ENCODE measurements at places on chromosomes 1 and 21.

GRCh38 chr21:28311411-28312190, 681.1 kb downstream of the LTN1 start:
- no peak for DNase-seq

- DNase-seq = no peak
Observed at GRCh38 chr1:34460193-34460592, 283.5 kb downstream of the C1orf94 start.

GRCh38 chr1:22339237-22339636, 112.4 kb upstream of the ZBTB40 start:
- no peak for DNase-seq

GRCh38 chr1:13616234-13616633, 32.6 kb downstream of the PDPN start:
- DNase-seq = no peak

GRCh38 chr1:2636733-2637132, 3.9 kb upstream of the MMEL1 start:
- DNase-seq = no peak

GRCh38 chr1:208654241-208654640, 410.1 kb upstream of the PLXNA2 start:
- peak; percentile 33 for DNase-seq

GRCh38 chr1:16165548-16165947, 9.7 kb upstream of the EPHA2 start:
- no peak for DNase-seq

GRCh38 chr1:154867064-154867825, 2.8 kb downstream of the KCNN3 start:
- DNase-seq = no peak

DNA sequence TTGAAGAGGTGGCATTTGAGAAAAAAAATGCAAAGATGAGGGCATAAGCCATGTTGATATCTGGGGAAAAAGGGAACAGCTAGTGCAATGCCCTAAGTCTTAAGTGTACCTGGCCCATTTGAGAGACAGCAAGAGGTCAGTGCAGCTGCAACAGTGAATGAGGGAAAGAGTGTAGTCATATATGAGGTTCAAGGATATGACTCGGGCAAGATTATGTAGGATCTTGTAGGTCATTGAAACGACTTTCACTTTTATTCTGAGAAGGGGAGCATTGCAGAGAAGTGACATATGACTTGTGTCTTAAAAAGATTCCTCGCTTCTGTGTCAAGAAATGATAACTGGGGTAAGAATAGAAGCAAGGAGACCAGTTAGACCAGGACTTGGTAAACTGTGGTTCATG, 31.0 kb downstream of the NTMT2 start:
- no peak for DNase-seq

DNA sequence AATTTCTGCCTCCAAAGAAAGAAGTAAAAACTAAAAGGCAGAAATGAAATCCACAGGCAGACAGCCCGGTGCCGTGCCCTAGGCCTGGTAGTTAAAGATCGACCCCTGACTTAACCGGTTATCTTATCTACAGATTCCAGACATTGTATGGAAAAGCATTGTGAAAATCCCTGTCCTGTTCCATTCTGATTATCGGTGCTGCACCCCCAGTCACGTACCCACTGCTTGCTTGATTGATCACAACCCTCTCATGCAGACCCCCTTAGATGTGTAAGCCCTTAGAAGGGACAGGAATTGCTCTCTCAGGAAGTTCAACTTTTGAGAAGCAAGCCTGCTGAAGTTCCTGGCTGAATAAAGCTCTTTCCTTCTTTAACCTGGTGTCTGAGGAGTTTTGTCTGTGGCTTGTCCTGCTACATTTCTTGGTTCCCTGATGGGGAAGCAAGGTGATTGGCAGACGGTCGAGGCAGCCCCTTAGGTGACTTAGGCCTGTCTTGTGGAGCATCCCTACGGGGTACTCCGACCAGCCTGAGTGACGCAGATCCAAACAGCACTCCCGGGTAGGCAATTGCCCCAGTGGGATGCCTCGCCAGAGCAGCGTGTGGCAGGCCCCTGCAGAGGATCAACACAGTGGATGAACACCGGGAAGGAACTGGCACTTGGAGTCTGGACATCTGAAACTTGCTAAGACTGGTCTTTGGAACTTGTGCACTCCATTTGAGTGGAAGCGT, 111.2 kb upstream of the PPM1J start:
- no peak for DNase-seq

DNA sequence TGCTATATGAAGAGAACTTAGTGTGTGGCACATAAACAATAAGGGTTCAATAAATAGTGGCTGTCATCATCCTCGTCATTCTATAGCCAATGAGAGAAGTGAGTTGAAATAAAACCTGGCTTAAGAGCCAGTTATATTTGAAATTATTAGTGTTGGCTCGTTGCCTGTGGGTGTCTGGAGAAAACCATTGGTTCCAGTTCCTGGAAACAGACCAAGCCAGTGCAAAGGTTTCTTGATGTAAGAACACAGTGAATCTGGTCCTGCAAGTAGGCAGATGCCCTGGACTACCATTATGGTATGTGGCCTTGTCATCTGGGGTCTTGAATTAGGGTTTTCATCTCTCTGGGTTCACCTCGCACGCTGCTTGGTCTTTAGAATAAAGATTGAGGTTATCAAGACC, 43.3 kb downstream of the URB2 start:
- DNase-seq = no peak

DNA sequence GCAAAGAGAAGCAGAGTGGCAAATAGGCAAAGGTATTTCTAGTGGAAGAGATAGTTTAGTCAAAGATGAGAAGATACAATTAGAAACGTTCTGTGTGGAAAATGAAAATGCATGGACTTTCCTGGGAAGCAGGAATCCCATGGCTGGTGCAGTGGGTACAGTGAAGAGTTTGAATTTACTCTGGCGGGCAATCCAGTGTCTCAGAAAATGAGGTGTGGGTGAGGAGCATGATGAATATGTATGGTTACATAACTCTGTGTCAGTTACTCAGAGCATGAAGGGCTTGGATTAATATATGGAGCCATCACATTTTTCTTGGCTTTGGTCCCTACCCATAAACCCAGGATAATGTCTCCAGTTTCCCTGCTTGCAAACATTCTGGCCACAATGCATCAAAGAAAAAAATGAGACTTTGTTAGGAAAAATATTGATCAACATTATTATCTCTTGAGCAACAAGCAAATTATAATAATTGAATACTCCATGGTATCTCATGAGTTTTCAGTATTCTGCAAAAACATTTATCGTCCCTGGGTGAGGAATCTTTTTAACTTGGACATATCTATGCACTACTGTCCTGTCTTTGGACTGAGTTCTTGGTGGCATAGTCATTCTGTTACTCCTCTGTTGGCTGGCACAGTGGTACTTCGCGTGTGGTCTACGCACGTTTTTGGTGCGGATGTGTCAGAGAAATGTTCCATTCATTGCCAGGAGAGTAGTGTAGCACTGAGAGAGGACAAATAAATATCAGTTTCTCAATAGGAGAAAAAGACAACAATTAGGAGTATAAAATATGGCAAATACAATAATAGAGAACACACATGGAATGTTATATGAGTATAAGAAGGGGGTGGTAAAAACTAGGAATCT, 173.7 kb upstream of the C1orf105 start:
- no peak for DNase-seq

DNA sequence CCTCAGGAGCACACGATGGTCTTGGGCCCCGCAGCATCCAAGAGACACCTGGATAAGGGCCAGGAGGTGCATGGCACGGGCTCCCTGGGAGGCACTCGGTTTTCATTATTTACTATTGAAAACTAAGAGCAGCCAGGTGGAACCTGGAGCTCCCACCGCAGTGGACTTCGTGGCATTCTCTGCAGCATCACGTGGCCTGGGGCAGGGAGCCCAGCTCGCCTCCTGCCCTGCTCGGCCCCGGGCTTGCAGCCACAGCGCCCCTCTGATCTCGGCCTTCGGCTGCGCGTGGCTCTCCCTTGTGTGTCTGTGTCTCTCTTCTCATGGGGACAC, 121.6 kb downstream of the SIK1 start:
- no peak for DNase-seq

- no peak for DNase-seq
Observed at GRCh38 chr1:55552636-55553035, 337.5 kb upstream of the USP24 start.

- DNase-seq = no peak
Observed at GRCh38 chr1:77831976-77832711, 52.7 kb downstream of the MIGA1 start.

DNA sequence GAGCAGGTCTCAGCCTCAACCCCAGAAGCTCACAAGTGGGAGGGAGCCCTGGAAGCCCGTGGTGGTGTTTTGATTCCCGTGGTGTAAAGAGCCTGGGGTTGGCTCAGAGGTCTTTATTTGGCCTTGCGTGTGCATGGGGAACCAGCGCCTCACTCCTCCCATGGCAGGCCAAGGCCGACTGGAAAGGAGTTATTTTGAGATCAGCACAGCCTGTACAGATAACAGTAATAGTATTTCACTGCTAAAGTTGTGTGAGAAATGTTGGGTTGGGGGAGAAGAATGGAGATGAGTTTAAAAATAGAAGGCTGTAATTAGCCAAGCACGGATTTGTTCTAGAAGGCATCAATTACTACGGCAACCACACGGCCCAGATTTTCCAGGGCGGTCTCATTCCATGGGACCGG, 186.5 kb downstream of the DYRK1A start:
- no peak for DNase-seq

DNA sequence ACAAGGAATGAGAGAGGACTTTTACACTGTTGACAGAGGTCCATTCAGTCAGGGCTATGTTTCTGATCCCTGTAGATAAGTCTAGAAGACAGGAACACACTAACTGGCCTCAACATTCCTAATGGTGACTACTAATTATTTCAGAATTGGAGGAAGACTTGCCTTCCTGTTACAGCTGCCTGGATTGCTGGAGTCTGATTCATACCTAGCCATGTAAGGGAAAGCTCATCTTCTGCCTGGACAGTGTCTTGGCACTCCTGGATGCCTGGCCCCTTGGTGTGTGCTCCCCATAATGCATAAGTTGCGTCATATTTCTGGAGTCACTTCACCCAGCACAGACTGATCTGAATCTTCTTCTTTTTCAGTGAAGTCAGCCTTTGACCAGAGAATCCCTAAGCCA, 326.0 kb upstream of the RUNX1 start:
- DNase-seq = no peak

- DNase-seq = no peak
Observed at GRCh38 chr1:24762133-24762676, 17.0 kb downstream of the CLIC4 start.

- DNase-seq = no peak
Observed at GRCh38 chr1:6330410-6330911, 63.1 kb downstream of the ACOT7 start.

GRCh38 chr1:32398401-32398800, 4.2 kb upstream of the BSDC1 start:
- no peak for DNase-seq

DNA sequence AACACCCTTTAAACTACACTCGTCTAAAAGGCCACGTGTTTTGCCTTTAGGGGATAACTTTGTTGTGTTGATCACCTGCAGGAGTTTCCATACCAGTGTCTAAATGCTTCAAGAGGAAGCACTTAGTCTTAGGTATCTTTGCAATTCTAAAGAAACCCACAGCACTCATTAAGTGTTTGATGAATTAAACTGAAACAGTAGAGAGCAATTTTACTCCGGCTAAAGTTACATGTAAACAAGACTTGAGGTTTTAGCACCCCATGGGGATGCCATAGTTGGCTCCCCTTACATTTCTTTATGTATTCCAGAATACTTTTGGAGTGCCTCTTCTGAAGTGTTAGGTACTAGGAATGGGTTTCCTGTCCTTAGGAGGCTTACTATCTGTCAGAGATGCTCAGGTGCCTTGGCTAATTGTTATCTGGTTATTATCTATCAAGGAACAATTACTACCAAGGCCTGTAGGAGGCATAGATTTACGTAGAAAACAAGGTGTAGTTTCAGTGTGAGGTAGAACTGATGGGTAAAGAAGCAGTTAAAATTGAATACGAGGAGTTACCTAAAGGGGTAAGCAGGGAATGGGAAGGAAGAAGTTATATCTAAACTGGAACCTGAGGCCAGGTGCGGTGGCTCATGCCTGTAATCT, 176.8 kb upstream of the SAMSN1 start:
- DNase-seq = no peak

- no peak for DNase-seq
Observed at GRCh38 chr1:174022976-174023277, 770 bp upstream of the RC3H1 start.

- no peak for DNase-seq
Observed at GRCh38 chr1:159009704-159010361, at the start of gene IFI16. TSS of gene IFI16 (plus strand) at chr1:159009907. CDS start at chr1:159014681, 4,774 bp downstream.

- no peak for DNase-seq
Observed at GRCh38 chr1:8815582-8816151, 1.8 kb downstream of the RERE start.

DNA sequence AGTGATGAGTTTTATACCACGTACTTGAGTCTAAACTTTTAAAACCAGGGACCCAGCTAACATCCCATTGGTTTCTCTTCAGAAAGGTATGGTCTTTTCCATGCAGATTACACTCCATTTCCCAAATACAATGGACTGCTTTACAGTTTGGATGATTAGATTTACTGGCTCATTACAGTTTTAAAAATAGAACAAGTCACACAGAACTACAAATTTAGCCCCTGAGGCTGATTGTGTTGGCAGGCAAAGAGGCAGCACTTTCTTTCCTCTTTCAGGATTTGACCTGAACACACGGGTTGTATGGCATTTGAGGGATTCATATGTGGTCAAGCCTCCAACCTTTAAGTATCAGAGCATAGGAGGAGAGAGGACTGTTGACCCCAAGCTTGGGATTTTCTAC, 21.8 kb upstream of the VTCN1 start:
- peak; percentile 43 for DNase-seq

GRCh38 chr1:197391303-197392226, 123.5 kb downstream of the CRB1 start:
- no peak for DNase-seq

DNA sequence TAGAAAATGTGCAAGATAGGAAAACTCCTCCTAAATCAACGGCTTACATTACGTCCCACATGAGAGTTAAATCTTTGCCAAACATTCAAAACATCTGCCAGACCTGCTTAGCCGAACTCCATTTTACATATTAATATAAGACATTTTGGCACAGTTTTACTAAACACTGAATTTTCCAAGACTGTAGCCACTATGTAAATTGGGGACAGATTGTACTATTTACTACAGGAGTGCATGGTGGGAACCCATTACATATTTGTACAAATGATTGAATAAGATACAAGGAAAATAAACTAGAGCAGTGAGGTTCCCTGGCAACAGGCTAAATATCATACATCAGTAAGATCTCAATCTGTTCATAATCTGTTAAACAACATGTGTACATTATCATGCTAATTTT, 1234.4 kb downstream of the KCNT2 start:
- no peak for DNase-seq

GRCh38 chr1:41924911-41925310, 6.2 kb upstream of the HIVEP3 start:
- no peak for DNase-seq

Data from NCI-H2081 treated with DMSO at 0.1 percent for 48 hours (cell line).